Stimulated activated CD8-positive, alpha-beta memory T cell treated with anti-CD3 and anti-CD28 coated beads, Interleukin-4, amount 100 ng/mL, for 1 hour (primary cell): ENCODE measurements at places on chromosomes 7 and 10.

DNA sequence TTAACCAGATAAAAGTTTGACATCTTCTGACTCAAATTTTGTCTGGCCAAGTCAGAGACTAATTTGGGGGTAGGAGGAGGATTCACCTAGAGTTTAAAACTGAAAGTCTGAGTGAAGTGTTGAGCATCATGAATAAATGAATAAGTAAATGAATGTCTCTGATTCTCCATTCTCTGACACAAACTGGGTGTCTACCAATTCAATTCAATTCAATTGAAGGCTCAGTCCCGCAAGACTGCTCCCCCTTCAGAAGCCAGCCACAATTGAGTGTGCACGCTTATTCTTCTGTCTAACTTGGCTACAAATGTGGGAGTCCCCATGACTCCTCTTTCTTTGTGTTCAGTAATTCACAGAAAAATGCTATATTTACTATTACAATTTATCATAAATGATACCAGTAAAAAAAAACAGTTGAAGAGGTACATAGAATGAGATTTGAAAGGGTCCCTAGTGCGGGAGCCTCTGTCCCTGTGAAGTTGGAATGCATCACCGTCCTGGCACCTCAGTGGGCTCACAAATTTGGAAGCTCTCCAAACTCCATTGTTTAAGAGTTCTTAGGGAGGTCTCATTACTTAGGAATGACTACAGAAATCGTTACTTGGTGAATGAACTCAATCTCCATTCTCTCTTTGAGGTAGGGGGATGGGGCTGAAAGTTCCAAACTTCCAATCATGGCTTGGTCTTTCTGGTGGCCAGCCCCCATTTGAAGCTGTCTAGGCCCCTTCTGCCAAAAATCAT lies 243.7 kb upstream of the PHYHIPL start:
- no peak for DNase-seq

GRCh38 chr10:110016039-110016438 lies 8.3 kb downstream of the ADD3 start:
- DNase-seq: no peak

DNA sequence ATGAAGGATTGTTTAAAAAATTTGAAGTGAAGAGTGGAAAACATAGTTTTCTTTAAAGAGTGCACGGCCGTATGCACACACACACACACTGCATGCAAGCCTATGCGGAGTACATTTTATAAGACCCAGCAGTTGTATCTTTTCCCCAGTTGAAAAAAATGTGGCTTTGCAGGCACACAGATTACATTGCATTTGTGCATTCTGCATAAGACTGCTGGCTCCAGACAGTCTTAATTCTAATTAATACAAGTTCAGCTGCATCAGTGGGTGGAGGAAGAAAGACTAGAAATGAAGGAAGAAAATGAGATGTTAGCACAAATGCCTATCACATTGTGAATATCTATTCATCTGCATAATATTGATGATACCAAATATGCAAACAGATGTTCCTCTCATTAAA lies 79.6 kb downstream of the FAM204A start:
- DNase-seq: no peak

GRCh38 chr10:71432101-71432905 lies 35.6 kb downstream of the CDH23 start:
- no peak for DNase-seq

DNA sequence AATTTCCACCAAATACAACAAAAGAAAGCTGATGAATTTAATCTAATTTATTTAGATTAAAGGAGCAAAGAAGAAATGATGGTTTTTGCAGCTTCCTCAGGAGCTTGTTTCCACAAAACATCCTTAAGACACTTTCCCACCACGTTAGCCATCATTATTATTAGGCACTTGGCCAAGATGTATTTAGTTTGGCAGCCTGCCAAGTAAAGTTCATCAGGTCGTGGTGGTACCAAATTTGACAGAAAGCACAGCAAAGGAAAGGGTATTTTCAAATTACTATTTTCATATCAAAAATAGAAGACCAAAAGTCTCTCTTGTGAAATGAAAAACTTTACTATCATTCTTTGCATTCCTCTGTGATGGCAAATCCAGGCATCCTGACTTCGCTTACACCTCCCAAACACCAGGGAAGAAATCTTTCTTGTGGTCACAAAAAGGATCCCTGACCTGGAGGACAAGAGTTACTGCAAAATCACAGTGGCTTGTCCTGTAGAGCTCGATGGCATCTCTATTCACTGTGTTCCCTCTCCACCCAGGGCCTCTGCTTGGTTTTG lies 123.1 kb upstream of the INHBA start:
- no peak for DNase-seq

GRCh38 chr7:65840446-65840845 lies 32.4 kb upstream of the VKORC1L1 start:
- DNase-seq: no peak

DNA sequence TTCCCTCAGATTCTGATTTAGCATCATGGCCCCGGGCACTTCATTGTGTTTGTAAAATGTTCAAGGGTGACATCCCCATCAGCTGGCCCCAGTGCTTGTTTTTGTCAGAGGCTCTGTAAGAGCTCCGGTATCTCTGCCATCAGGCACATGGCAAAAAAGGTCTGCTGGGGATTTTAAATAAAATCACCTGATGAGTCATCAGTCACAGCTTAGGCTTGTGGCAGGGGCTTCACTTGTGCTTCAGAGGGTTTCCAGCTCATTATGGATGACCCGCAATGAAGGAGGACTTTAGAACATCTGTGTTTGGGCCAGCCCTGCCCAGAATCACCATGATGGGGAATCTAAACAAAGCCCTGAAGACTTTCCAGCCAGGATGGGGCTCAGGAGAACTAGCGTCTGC lies 259.9 kb downstream of the ZEB1 start:
- DNase-seq: no peak

- no peak for DNase-seq
Measured at GRCh38 chr10:50788951-50789945, 49.5 kb downstream of the ASAH2B start.

GRCh38 chr7:27199849-27200760 lies at the start of gene HOXA13:
HOXA13 (minus strand) TSS chr7:27200091; CDS start chr7:27200077, 14 bp downstream.
- DNase-seq: no peak

- no peak for DNase-seq
Measured at GRCh38 chr7:31052487-31052840, 356 bp downstream of the ADCYAP1R1 start.

- no peak for DNase-seq
Measured at GRCh38 chr10:63520500-63521415, at the start of gene REEP3. REEP3 (plus strand) TSS chr10:63521401; CDS start chr10:63521546, 145 bp downstream.

GRCh38 chr10:8346861-8347260 lies 292.4 kb downstream of the GATA3 start:
- DNase-seq: no peak

- no peak for DNase-seq
Measured at GRCh38 chr7:16564023-16564380, 37.4 kb downstream of the LRRC72 start.

GRCh38 chr10:50516171-50516570 lies 107.6 kb downstream of the SGMS1 start:
- no peak for DNase-seq

- no peak for DNase-seq
Measured at GRCh38 chr10:132257271-132257670, 50.5 kb downstream of the STK32C start.

DNA sequence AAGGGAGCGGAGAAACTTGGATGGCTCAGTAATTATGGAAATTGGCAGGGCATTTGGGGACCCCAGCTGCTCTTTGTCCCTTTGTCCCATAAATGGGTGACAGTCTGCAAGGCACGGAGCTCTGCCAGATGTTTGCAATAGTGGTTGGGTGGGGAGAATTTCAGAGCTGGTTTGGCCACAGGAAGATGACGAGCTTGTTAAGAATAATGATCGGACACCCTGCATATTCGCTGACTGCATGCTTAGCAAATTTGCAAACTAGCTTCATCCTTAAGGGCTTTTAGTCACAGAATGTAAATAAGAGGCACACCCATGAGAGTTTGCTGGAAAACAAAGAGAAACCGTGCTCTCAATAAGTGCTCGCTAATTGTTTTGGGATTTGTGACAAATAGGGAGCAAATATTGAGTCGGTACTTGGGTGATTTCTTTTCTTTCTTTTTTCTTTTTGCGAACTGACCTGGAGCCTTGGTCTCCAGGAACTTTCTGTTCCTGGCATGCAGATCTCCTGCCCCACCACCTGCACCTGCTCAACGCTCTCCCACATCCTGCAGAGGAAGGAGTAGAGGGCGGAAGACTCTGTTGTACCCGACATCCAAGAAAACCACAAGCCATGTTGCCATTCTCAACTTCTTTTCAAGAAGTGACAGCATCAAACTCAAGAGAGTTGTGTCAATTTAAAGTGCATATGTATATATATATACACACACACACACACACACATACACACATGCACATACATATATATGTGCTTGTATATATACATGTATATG lies 238.9 kb downstream of the CAMK1D start:
- DNase-seq: no peak

DNA sequence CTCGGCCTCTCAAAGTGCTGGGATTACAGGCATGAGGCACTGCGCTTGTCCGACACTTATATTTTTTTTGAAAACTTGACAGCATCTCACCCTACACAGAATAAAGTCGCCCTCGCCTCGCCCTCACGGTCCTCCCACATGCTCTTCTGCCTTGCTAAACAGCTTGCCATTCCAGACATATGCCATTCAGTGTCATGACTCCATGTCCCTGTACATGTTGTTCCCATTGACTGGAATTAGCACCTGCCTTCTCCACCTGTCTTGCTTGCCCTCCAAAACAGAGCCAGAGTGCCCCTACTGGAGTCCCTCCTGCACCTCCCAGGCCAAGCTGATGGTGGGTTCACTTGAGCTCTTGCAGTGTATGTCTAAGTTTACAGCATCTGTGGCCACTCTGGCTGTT lies 6.2 kb downstream of the NIPSNAP2 start:
- DNase-seq: no peak

- no peak for DNase-seq
Measured at GRCh38 chr10:111370101-111370500, 293.3 kb downstream of the ADRA2A start.

DNA sequence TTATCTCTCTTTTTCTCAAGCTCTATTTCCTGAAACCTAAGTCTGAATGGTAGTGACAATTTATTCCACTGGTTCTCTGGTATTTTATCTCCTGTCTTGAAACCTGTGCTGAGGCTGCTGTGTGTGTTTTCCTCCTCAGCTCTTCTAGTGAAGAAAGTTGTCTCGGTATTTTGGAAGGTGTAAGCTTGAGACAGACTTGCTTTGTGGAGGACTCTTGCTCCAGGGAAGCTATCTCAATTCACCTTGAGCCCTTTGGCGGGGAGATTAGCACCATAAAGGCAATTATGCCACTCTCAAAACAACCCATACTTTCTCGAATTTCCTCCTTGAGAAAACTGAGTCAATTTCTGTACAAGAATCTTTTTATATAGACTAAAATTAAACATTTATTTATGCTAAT lies 141.6 kb downstream of the THSD7A start:
- DNase-seq: no peak

DNA sequence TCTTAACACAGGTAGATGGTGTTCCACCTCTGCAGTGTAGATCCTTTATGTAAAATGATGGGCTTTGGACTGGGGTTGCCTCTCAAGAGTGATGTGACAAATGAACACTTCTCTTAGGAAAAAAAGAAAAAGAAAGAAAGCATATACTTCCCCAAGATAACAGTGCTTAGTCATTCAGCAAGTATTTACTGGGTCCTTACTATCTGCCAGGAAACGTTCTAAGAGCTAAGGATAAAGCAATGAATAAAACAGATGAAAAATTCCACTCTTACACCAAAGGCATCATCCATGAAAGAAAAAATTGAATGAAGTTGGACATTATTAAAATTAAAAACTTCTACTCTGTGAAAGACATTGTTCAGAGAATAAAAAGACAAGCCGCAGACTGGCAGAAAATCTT lies 177.3 kb downstream of the C7orf25 start:
- no peak for DNase-seq

- no peak for DNase-seq
Measured at GRCh38 chr10:26215935-26216584, 514 bp upstream of the GAD2 start.

GRCh38 chr10:119759832-119760231 lies 34.0 kb downstream of the INPP5F start:
- DNase-seq: no peak

DNA sequence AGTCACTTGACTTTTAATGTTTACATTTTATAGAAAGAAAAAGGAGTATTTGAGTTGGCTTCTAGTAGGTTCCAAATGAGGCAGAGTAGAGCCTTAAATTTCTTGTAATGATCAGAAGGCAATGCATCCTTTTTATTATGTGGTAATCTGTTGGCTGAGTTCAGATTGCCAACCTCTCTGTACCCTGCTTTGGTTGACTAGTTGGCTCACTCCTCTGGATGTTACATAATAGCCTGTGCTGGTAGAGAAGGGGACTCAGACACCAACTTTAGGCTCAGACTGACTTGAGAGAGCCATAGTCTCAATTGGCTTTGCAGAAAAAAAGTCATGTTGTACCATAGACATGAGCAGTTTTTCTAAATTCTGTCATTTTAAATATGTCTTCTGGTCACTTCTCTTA lies 46.8 kb upstream of the GLCCI1 start:
- no peak for DNase-seq

- no peak for DNase-seq
Measured at GRCh38 chr10:119667562-119668328, 16.6 kb downstream of the BAG3 start.

DNA sequence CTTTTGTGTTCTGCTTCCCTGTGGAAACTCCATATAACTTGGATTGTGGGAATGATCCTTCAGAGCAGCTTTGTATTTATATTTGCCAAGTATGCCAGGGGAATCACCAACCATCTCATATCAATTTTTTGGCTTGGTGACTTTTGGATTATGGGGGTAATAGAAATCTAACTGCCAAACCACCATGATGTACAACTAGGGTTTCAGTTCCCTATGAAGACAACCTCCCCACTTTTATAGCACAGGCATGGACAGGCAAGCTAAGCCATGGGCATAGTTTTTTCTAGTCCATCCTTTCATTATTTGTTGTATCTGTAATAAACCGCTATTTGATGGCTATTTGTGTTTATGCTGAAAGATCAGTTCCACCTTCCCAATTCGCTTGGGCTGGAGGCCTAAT lies 17.7 kb downstream of the NPY start:
- DNase-seq: no peak

DNA sequence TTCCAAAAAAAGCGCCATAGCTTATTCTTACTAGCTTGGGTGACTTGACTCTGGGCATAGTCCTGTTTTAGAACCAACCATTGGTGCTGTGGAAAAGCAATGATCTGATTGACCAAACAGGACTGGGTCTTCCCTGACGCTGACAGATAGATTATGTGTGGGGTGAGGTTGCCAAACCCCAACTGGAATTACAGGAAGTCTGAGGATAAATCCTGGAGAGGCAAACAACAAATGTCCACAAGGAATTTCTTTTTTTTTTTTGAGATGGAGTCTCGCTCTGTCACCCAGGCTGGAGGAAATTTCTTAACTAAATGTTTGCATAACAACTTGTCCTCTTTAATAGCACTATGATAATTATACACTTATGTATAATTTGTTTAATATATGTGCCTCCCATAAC lies 19.2 kb downstream of the GCC1 start:
- DNase-seq: no peak

GRCh38 chr7:12222889-12223579 lies 11.9 kb downstream of the TMEM106B start:
- DNase-seq: no peak

- DNase-seq: no peak
Measured at GRCh38 chr10:21172930-21173801, 276.1 kb upstream of the NEBL start.

- DNase-seq: no peak
Measured at GRCh38 chr10:70255329-70256299, 22.4 kb upstream of the PPA1 start.
